T-helper 2 cell treated with Interferon-gamma antibody and Interleukin-4, amounts not matched to agents 5 μg/mL and 100 μg/mL, for 36 hours (primary cell): ENCODE measurements at places on chromosomes 2 and 18.

DNA sequence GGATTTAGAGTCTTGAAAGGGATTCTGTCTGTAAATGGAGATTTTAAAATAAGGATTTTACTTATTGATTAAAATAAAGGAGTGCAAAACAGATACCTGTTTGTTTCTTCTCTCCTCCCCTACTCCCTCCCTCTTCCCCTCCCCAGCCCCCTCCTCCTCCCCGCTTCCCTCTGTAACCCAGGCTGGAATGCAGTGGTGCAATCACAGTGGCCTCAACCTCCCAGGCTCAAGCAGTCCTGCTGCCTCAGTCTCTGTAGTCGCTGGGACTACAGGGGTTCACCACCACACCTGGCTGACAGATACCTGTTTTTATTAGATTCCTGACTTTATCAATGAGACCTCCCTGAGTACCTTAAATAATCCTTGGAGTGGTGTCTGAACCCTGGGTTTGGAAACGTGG is 57.1 kb downstream of the OXER1 start:
- H3K4me3 ChIP-seq: no peak overlapping the region
- peaks cover 9% of the 10 kb centered on the region for H3K36me3 ChIP-seq
- no peak overlapping the region for H3K27ac ChIP-seq
- H3K27me3 ChIP-seq: no peaks in the 10 kb centered on the region
- no peaks in the 10 kb centered on the region for H3K4me1 ChIP-seq

DNA sequence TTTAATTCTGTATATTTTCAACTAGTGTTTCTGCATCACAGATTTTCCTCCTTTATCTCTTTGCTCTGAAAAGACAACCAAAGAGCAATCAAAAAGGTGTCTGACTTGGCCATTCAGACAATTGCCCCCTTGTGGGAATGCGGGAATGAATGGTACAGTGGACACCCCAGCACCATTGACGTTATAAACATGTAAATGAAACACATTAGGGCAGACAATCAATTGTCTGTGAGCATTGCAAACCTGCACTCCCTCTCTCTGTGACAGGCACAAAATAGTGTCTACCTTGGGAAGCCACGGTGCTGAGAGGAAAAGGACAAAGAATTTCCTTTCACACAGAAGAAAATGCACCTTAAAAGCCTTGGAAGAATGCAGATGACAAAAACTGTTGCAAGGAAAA is 8.0 kb downstream of the ZEB2 start:
- no peak overlapping the region for H3K4me3 ChIP-seq
- peaks cover 23% of the 10 kb centered on the region for H3K4me1 ChIP-seq
- no peak overlapping the region for H3K27ac ChIP-seq

GRCh38 chr2:162458240-162458639 is 114.3 kb downstream of the GCA start:
- H3K4me1 ChIP-seq: no peaks in the 10 kb centered on the region
- DNase-seq: no peak
- no peak overlapping the region for H3K27ac ChIP-seq
- no peaks in the 10 kb centered on the region for H3K36me3 ChIP-seq

- no peaks in the 10 kb centered on the region for H3K4me1 ChIP-seq
- DNase-seq: no peak
- no peak overlapping the region for H3K4me3 ChIP-seq
These were observed 87.7 kb upstream of the FSHR start for GRCh38 chr2:49241991-49242390.

- H3K4me1 ChIP-seq: no peaks in the 10 kb centered on the region
- H3K4me3 ChIP-seq: no peak overlapping the region
- DNase-seq: no peak
- H3K27me3 ChIP-seq: peaks cover 3% of the 10 kb centered on the region
- no peaks in the 10 kb centered on the region for H3K36me3 ChIP-seq
These were observed 194.1 kb downstream of the SS18 start for GRCh38 chr18:25896178-25896780.

GRCh38 chr2:5849562-5849961 is 157.4 kb downstream of the SOX11 start:
- H3K27me3 ChIP-seq: no peaks in the 10 kb centered on the region
- no peaks in the 10 kb centered on the region for H3K36me3 ChIP-seq
- H3K4me1 ChIP-seq: no peaks in the 10 kb centered on the region
- H3K27ac ChIP-seq: no peak overlapping the region

DNA sequence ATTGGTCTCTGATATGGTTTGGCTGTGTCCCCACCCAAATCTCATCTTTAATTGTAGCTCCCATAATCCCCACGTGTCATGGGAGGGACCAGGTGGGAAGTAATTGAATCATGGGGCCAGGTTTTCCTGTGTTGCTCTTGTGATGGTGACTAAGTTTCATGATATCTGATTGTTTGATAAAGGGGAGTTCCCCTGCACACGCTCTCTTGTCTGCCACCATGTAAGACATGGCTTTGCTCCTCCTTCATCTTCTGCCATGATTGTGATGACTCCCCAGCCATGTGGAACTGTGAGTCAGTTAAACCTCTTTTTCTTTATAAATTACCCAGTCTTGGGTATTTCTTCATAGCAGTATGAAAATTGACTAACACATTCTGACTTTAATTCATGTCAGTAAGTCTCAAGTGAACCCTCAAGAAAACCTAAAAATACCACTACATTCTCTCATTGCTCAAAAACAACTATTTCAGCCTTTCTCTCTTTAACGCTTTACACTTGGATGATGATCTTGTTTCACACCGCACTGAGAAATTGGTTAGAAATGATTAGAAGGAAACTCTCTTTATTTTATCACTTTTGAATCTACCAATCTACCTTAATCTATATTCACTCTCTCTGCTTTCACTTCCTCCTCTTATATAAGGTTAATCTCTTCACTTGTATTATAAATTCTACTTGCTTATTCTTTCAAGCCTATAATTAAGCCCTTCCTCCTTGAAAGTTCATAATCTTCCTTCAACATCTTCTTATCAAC is 110.1 kb downstream of the GALR1 start:
- no peak overlapping the region for H3K27ac ChIP-seq
- no peaks in the 10 kb centered on the region for H3K36me3 ChIP-seq
- no peaks in the 10 kb centered on the region for H3K27me3 ChIP-seq
- DNase-seq: no peak
- no peaks in the 10 kb centered on the region for H3K4me1 ChIP-seq

DNA sequence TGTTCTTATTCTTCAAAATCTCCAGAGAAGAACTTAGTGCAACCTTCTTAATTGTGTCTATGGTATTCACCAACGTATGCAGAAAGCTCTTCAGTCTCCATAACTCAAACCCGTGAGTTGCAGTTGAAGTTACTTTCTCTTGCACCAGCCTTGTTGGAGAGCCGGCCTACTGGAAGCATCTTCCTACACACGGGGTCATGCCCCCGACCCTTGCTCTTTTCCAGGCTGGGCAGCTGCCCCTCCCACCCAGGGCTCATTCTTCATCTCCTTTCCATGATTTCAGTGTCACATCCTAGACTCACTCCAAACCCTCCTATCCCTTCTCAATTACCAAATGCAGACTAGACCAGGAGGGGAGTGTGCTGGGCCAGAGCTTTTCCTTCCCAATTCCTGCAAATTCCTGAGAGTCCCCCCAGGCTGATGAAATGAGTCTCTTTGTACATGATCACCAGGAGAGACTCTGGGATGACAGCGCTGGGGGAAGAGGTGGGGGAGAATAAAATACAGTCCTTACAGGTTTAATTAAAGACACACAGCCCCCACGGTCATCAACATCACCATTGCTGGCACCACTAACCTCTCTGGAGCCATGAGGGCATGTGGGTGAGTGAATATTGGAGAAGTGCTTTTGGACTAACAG is 75.3 kb downstream of the COLEC12 start:
- H3K36me3 ChIP-seq: no peaks in the 10 kb centered on the region
- no peak overlapping the region for H3K27ac ChIP-seq
- no peaks in the 10 kb centered on the region for H3K4me1 ChIP-seq
- DNase-seq: no peak
- H3K27me3 ChIP-seq: no peaks in the 10 kb centered on the region

- no peaks in the 10 kb centered on the region for H3K36me3 ChIP-seq
- H3K27ac ChIP-seq: no peak overlapping the region
- no peaks in the 10 kb centered on the region for H3K27me3 ChIP-seq
- no peak overlapping the region for H3K4me3 ChIP-seq
- no peak for DNase-seq
- no peaks in the 10 kb centered on the region for H3K4me1 ChIP-seq
These were observed 649.1 kb downstream of the NYAP2 start for GRCh38 chr2:226048611-226049010.

GRCh38 chr2:163571423-163572102 is 164.2 kb downstream of the FIGN start:
- H3K4me1 ChIP-seq: no peaks in the 10 kb centered on the region
- H3K4me3 ChIP-seq: no peak overlapping the region
- no peaks in the 10 kb centered on the region for H3K27me3 ChIP-seq
- no peak for DNase-seq

GRCh38 chr2:118464046-118464445 is 375.8 kb downstream of the INSIG2 start:
- no peaks in the 10 kb centered on the region for H3K36me3 ChIP-seq
- H3K27me3 ChIP-seq: peaks cover 5% of the 10 kb centered on the region
- no peaks in the 10 kb centered on the region for H3K4me1 ChIP-seq
- no peak overlapping the region for H3K27ac ChIP-seq
- DNase-seq: no peak
- H3K4me3 ChIP-seq: no peak overlapping the region

- no peak overlapping the region for H3K4me3 ChIP-seq
- H3K27me3 ChIP-seq: no peaks in the 10 kb centered on the region
- H3K4me1 ChIP-seq: peaks cover 39% of the 10 kb centered on the region
- no peak for DNase-seq
- peaks cover 8% of the 10 kb centered on the region for H3K36me3 ChIP-seq
These were observed 59.5 kb downstream of the TMEM131 start for GRCh38 chr2:97936199-97936598.

DNA sequence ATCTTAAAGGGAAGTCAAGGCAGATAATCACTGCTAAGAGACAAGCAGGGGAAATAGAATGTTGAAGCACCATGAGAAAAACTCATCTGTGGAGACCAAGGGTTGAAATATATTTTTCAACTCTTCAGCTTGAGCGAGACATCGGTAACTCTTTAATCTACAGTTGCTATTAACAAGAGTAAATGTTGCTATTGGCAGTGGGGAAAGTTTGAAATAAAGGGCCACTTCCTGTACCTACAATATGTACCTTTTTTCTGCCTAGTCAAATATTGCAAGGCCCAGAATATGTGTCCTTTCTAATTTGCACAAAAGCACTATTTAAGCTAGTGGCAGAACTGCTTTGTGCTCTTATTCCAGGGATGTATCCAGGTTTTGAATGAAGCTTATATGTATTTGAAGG is 65.8 kb downstream of the EFEMP1 start:
- H3K27me3 ChIP-seq: no peaks in the 10 kb centered on the region
- no peak for DNase-seq
- no peaks in the 10 kb centered on the region for H3K4me1 ChIP-seq

DNA sequence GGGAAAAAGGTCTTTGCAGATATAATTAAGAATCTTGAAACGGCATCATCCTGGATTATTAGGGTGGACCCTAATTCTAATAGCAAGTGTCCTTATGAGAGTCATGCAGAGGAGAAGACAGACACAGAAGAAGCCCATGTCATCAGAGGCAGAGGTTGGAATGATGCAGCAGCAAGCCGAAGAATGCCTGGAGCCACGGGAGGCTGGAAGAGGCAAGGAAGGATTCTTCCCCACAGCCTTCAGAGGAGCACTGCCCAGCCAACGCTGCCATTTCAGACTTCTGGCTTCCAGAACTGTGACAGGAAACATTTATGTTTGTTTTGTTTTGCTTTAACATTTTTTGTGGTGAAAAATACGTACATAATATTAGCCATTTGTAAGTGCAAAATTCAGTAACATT is 72.3 kb downstream of the MCFD2 start:
- no peak overlapping the region for H3K27ac ChIP-seq
- H3K4me1 ChIP-seq: no peaks in the 10 kb centered on the region
- DNase-seq: no peak

DNA sequence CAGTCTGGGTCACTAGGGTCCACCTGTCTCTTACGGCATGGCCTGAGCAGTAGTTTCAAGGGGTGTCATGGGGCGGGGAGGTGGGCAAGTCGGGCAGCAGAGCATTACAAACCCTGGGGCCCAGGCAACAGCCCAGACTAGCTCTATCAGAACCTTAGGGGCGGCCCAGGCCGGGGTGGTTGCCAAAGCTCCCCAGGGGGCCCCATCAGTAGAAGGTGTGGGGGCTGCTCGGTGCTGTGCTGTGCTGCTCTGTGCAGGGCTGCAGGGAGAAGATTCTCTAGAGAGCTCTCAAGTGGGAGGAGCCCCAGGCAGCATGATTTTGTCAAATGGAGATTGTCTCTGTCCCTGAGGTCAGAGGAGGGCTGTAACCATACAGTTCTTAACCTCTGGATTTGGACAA is 36.4 kb upstream of the SLC14A1 start:
- H3K27me3 ChIP-seq: peaks cover 39% of the 10 kb centered on the region
- peaks cover 6% of the 10 kb centered on the region for H3K36me3 ChIP-seq
- H3K27ac ChIP-seq: peak overlapping the region; percentile 95
- H3K4me1 ChIP-seq: peaks cover 62% of the 10 kb centered on the region

- peaks cover 44% of the 10 kb centered on the region for H3K4me1 ChIP-seq
- H3K4me3 ChIP-seq: no peak overlapping the region
- H3K27ac ChIP-seq: no peak overlapping the region
- peaks cover 2% of the 10 kb centered on the region for H3K36me3 ChIP-seq
- no peaks in the 10 kb centered on the region for H3K27me3 ChIP-seq
- DNase-seq: no peak
These were observed 9.7 kb downstream of the DOK1 start for GRCh38 chr2:74564222-74564621.

DNA sequence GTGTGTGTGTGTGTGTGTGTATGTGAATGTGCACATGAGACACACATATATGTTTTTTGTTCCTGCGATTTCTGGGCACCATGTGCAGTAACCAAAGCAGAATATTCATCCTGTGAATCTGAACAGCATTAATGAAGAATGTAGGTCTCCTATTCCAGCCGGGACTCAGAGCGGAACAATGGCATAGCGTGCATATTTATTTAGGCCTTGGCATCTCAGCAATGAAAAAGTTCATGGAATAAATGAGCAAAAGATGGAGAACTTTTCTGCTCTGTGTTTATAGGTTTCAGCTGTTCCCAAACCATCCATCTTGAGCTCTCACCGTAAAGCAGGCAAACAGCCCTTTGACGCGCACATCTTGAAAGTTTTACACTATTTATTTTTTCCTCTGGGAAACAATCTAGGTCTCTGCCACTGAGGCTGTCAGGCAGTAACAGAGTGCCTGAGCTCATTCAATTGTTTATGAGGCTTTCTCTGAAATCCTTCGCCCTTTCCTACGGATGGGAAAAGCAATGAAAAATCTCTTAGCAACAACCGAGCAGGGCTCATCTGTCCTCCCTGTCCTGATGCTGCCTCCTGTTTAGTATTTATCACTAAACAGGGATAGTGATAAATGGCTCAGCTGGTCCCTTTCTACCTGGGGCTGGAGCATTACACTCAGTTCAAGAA is 146.2 kb upstream of the MSH6 start:
- no peaks in the 10 kb centered on the region for H3K4me1 ChIP-seq
- no peaks in the 10 kb centered on the region for H3K36me3 ChIP-seq
- no peak for DNase-seq

DNA sequence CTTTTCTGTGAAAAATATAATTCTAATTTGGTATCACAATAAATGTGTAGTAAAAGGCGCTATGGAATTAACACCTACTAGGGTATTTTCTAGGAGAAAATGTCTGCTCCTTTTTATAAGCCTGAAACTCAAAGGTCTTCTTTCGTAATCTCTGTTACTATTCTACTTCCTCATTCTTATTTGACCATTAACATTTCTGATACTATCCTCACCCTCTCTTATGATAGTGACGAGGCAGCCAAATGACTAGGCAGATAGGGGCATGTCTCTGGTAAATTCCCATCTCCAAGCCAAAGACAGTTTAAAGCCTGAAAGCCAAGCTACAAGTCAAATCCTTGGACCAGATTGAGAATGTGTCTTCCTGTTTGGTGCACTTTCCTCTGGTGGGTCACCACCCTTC is 251.7 kb downstream of the LRRTM4 start:
- H3K4me1 ChIP-seq: no peaks in the 10 kb centered on the region
- H3K27me3 ChIP-seq: no peaks in the 10 kb centered on the region
- H3K36me3 ChIP-seq: no peaks in the 10 kb centered on the region
- DNase-seq: no peak
- no peak overlapping the region for H3K4me3 ChIP-seq
- no peak overlapping the region for H3K27ac ChIP-seq
